ENCODE measurements at places on chromosomes 2 and 18. TPM values are rescaled to one million over a fixed set of nuclear protein-coding genes. Genes with fewer than 3 reads are reported as not detected.

- H3K27ac ChIP-seq = no peak overlapping the region
- DNase-seq = no peak
- H3K4me1 ChIP-seq = no peaks in the 10 kb centered on the region
- peaks cover 9% of the 10 kb centered on the region for H3K27me3 ChIP-seq
- H3K36me3 ChIP-seq = no peaks in the 10 kb centered on the region
Measured at GRCh38 chr2:240207661-240208060, 67.2 kb upstream of the OTOS start.

The TYMS gene
- total RNA-seq = 4.7 TPM

The CPO gene
- not detected for total RNA-seq

DNA sequence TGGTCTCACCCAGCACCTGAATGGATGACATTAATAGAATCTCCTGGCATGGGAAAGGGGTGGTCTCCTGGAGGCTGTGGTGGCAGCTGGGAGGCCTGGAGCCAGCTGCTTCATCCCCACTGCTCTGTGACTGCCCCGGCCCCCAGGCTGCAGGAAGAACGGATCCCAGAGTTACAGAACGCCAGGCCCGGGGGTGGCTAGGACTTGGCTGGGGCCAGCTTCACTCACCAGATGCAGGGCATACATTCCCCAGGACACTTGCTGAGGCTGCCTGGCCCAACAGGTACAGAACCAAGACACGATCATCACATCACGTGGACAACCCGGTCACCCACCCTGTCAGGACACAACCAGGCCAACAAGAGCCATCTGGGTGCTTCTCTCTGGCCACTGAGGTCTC is 178.6 kb upstream of the SALL3 start:
- no peak overlapping the region for H3K4me3 ChIP-seq
- no peaks in the 10 kb centered on the region for H3K4me1 ChIP-seq
- H3K27me3 ChIP-seq = no peaks in the 10 kb centered on the region
- H3K36me3 ChIP-seq = no peaks in the 10 kb centered on the region
- no peak for DNase-seq
- H3K27ac ChIP-seq = no peak overlapping the region

DNA sequence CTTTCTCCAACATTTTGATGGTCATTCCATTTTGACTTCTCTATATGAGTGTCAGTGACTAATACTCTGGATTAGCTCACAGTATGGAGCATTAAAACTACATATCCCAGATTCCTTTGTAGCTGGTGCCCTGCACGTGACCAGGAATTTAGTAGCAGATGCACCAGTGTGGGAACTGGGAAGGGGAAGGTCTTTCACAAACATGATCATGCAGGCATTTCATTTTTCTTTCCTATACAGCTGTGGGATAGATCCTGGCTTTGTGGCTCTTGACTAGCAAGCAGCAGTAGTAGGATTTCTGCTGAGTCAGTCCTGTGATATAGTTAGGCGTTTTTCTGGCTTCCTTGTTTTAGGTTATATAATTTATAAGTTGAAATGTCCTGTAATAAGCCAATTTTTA is 971.0 kb upstream of the CDH2 start:
- DNase-seq = no peak
- H3K27me3 ChIP-seq = no peaks in the 10 kb centered on the region
- H3K36me3 ChIP-seq = no peaks in the 10 kb centered on the region
- no peak overlapping the region for H3K27ac ChIP-seq
- H3K4me1 ChIP-seq = no peaks in the 10 kb centered on the region
- no peak overlapping the region for H3K4me3 ChIP-seq

GRCh38 chr18:9172506-9173127 is 36.0 kb downstream of the ANKRD12 start:
- H3K27me3 ChIP-seq = no peaks in the 10 kb centered on the region
- H3K4me1 ChIP-seq = peaks cover 50% of the 10 kb centered on the region
- H3K4me3 ChIP-seq = no peak overlapping the region
- DNase-seq = no peak
- peaks cover 3% of the 10 kb centered on the region for H3K36me3 ChIP-seq

DNA sequence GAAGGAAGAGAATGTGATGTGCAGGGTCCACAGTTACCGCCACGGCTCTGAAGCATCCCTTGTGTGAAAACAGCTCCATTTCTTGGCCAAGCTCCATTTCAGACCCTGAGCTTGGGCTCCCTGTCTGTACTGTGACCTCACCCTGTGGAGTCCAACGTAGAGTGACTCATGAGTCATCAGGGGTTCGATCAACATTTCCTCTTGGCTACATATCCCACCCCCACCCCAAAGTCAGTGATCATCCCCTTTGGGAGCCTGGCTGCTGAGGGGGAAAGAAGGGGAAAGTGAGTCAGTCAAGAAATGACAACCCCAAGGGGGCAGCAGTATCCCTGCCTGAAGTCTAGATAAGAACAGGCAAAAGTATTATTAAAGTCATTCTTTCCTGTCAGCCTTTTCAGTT is 62.2 kb downstream of the PAPOLG start:
- H3K4me3 ChIP-seq = no peak overlapping the region
- H3K27ac ChIP-seq = no peak overlapping the region
- no peaks in the 10 kb centered on the region for H3K27me3 ChIP-seq
- H3K36me3 ChIP-seq = no peaks in the 10 kb centered on the region
- no peak for DNase-seq

The POTEJ gene
- not detected for total RNA-seq

DNA sequence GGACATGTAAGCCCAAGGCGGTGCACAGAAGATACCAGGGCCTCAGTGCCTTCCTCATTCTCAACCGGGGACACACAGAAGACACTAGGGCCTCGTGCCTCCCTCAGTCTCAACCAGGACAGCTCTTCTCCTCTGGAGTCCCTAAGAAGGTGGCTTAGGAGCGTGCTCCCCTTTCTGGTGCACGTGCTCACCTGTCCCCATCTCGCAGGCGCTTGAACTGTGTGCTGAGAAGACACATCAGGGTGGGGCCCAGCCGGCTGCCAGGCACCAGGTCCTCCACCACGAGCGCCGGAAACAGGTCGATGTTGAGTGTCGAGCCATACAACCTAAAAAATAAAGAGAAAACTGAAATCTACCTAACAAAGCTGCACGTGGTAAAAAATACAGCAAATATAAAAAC is 99.9 kb downstream of the PXDN start:
- H3K27ac ChIP-seq = no peak overlapping the region
- H3K4me1 ChIP-seq = no peaks in the 10 kb centered on the region
- H3K4me3 ChIP-seq = no peak overlapping the region
- DNase-seq = no peak
- no peaks in the 10 kb centered on the region for H3K27me3 ChIP-seq
- peaks cover 92% of the 10 kb centered on the region for H3K36me3 ChIP-seq

DNA sequence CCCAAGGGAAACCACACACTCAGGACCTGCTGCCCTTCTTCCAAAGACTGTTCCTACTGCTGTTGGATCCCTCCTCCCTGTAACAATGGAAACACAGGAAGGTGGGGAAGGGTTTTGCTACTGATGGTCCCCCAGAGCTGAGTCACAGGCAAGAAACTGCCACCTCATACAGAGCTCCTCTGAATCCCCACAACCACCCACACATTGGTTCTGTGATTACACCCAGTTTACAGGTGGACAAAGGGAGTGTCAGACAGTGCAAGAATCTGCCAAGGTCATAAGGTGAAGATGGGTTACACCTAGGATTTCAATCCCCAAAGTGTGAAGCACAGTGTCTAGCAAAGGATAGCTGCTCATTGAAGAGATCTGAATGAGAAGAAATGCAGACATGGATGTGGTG is 141.7 kb upstream of the LMAN1 start:
- no peaks in the 10 kb centered on the region for H3K36me3 ChIP-seq
- H3K4me1 ChIP-seq = peaks cover 3% of the 10 kb centered on the region
- no peaks in the 10 kb centered on the region for H3K27me3 ChIP-seq
- DNase-seq = no peak

GRCh38 chr2:23235292-23235691 is 149.7 kb upstream of the KLHL29 start:
- no peak overlapping the region for H3K27ac ChIP-seq
- H3K4me1 ChIP-seq = no peaks in the 10 kb centered on the region
- H3K27me3 ChIP-seq = peaks cover 3% of the 10 kb centered on the region
- H3K4me3 ChIP-seq = no peak overlapping the region
- H3K36me3 ChIP-seq = no peaks in the 10 kb centered on the region

DNA sequence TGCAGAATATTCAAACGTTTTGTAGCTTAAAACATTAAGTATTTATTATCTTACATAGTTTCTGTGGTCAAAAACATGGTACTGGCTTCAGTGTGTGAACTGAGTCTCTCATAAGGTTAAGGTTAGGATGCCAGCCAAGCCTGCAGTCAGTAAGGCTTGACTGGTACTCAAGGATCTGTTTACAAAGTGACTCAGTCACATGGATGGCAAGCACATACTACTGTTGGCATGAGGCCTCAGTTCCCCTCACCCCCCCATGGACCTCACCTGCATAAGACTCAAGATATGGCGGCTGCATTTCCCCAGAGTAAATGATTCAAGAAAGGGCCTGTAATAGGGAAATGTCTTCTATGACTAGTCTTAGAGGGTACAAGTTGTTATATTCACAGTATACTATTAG is 1167.5 kb downstream of the DPP10 start:
- H3K27me3 ChIP-seq = no peaks in the 10 kb centered on the region
- no peak for DNase-seq
- H3K4me1 ChIP-seq = no peaks in the 10 kb centered on the region
- no peak overlapping the region for H3K4me3 ChIP-seq
- no peak overlapping the region for H3K27ac ChIP-seq

DNA sequence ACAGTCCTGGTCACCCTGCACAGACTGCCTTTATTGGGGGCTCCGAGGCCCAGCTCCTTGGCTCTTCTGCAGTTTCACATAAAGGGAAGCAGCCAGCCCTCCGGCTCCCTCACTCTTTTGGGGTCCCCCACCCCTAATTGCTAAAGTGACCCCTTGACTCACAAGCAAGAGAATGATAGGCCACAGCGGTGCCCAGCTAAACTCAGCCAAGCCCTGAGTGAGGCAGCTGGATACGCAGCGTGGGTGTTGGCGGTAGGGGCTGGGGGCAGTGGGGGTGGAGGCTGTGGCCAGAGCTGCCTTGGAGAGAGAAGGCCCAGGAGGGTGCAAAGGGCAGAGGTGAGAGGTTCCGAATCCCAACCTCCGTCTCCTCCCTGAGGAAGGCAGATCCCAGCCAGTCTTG is 25.5 kb upstream of the ALPP start:
- no peak for DNase-seq
- no peak overlapping the region for H3K4me3 ChIP-seq
- peaks cover 9% of the 10 kb centered on the region for H3K4me1 ChIP-seq
- H3K27me3 ChIP-seq = peaks cover 62% of the 10 kb centered on the region

The RNASEH1 gene
- 17.3 TPM for total RNA-seq

DNA sequence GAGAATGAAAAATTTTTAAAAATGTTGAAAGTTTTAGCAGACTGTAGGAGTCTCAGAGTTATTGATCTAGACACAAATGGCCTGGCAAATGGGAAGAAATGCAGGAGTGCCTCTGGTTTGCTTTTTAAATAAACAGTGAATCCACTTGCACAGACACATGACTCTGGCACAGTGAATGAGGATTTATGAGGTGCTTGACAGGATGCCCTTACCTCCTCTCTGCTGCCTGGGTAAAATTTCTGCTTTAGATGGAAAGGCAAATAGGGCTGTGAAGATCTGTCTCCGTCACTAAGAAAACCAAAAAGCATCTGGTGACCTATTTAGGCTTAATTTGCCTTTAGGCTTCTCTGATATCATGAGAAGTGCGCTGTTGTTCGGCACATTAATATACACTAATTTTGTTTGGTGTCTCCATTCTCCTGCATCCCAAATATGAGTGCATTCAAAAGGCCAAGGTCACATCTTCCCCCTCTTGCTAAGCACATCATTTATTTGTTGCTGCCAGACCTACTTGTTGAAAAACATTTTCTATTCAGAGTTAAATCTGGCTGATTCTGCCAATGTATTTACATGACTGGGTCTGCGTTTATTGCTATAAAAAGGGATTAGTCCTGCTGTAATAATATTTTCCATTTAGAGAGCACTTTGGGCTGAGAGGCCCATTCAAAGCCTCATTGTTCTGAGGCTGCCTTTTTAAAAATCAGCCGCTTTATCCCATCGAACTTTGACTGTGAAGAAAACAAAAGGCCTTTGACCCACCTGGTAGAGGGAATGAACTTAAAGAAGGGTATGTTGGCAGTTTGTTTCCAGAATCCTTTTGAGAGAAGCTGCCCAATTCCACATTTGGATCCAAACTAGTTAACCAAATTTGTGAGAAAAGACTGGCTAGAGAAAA is 94.9 kb downstream of the RNF152 start:
- H3K4me3 ChIP-seq = no peak overlapping the region
- no peaks in the 10 kb centered on the region for H3K36me3 ChIP-seq
- no peaks in the 10 kb centered on the region for H3K27me3 ChIP-seq
- no peak overlapping the region for H3K27ac ChIP-seq
- no peak for DNase-seq

The ABCG5 gene
- total RNA-seq = not detected

- no peak overlapping the region for H3K4me3 ChIP-seq
- no peak overlapping the region for H3K27ac ChIP-seq
- peaks cover 6% of the 10 kb centered on the region for H3K4me1 ChIP-seq
- H3K27me3 ChIP-seq = no peaks in the 10 kb centered on the region
Measured at GRCh38 chr2:238326801-238327365, 6.6 kb downstream of the TRAF3IP1 start.

GRCh38 chr2:46978723-46979122 is 63.1 kb upstream of the MCFD2 start:
- DNase-seq = no peak
- peaks cover 6% of the 10 kb centered on the region for H3K4me1 ChIP-seq
- H3K4me3 ChIP-seq = no peak overlapping the region
- H3K36me3 ChIP-seq = peaks cover 51% of the 10 kb centered on the region
- no peak overlapping the region for H3K27ac ChIP-seq

DNA sequence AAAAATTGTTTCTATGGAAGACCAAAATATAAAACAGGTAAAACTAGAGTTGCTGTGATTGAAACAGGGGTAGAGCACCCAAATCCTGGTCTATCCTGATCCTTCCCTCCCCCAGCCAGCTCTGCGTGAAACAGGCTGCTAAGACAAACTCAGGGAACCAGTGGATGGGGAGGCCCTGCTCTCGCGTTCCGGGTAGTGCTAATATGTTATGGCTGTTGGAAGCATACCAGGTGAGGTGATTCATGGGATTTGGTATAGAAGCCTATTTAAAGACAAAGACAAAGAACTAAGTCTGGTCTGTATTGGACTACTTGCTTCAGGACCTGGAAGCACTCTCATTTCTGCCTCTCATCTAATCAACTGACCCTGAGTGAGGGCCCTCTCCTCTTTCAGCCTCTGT is 63.0 kb upstream of the CCBE1 start:
- no peak overlapping the region for H3K27ac ChIP-seq
- no peaks in the 10 kb centered on the region for H3K4me1 ChIP-seq
- H3K27me3 ChIP-seq = no peaks in the 10 kb centered on the region
- H3K4me3 ChIP-seq = no peak overlapping the region

GRCh38 chr18:63175264-63175663 is 144.3 kb downstream of the BCL2 start:
- no peak overlapping the region for H3K4me3 ChIP-seq
- H3K4me1 ChIP-seq = peaks cover 45% of the 10 kb centered on the region
- DNase-seq = no peak
- H3K27me3 ChIP-seq = no peaks in the 10 kb centered on the region

GRCh38 chr2:45180033-45180746 is 170.9 kb upstream of the SIX2 start:
- peaks cover 5% of the 10 kb centered on the region for H3K4me1 ChIP-seq
- no peaks in the 10 kb centered on the region for H3K36me3 ChIP-seq
- no peak overlapping the region for H3K4me3 ChIP-seq
- H3K27ac ChIP-seq = no peak overlapping the region

GRCh38 chr2:69580486-69580885 is 63.1 kb downstream of the AAK1 start:
- DNase-seq = no peak
- no peak overlapping the region for H3K4me3 ChIP-seq
- H3K27ac ChIP-seq = no peak overlapping the region
- no peaks in the 10 kb centered on the region for H3K36me3 ChIP-seq
- H3K27me3 ChIP-seq = no peaks in the 10 kb centered on the region
- peaks cover 93% of the 10 kb centered on the region for H3K4me1 ChIP-seq
